ENCODE measurements at places on chromosomes 11 and 22.

- DNase-seq: no peak
Measured at GRCh38 chr11:65492637-65493366, 6.0 kb upstream of the MALAT1 start.

- no peak for DNase-seq
Measured at GRCh38 chr11:80993536-80993935, 1552.7 kb upstream of the TENM4 start.

DNA sequence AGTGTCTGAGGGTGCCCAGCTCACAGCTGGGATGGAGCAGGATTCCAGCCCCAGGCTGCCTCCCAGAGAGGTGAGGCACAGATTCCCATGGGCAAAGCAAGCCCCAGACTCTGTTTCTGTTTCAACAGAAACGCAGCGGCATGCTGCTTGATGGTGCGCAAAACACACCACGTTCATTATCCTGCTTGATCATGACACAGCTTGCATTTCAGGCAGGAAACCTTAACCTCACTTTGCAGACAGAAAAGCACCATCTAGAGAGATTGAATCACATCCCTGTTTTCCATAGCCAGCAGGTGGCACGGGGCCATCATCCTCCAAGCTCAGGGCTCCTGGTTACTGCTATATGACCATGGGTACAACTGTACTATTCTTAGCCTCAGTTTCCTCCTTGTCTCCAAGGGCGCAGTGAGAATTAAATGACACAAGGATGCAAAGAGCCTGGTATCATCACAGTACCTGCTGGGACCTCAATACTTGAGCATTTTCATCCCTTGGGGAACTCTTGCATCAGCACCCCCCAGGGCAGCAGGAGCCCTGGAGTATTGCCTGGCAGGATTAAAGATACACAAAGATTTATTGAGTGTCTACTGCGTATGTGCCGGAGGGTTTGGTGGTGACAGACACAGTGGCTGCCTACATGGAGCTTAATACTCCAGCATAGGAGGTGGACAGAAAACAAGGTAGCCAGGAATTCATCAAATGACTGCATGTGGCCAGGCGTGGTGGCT lies 110.0 kb downstream of the TP53I11 start:
- no peak for DNase-seq

DNA sequence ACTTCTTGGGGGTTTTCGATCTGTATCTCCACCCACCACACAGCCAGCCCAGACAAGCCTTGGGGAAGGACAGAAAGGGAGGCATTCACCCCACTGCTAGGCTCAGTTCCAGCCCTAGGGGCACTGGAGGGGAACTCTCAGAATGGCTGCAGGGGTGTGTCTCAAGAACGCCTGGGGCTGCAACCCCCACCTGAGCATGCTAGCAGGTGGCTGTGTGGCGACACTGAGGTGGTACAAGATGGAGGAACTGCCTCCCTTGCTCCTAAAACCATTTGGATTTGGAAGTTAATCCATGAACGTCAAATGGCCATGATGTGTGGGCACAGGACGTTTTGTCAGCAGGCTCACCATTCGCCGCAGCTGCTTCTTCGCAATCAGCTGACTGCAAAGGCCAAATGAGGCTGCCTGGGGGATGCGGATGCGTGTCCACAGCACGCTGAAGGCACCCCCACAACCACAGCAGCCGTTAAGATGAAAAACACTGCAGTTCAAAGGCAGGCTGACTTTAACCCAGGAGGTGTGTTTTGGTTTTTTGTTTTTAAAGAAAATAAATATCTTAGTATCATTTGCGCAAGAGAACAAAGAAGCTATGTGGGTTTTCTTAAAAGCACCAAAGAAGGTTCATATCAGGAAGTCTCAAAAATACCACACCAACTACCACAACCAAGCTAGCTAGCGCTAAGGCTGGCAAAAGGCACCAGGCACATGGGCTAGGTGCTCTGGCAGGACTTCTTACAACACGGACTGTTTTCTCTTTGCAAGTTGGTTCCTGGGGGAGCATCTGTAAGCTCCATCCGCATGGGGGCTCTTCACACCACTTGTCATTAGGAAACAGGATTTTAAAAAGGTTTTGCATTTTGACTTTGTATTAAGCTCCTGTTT lies 22.2 kb upstream of the NAP1L4 start:
- DNase-seq: peak; percentile 56

DNA sequence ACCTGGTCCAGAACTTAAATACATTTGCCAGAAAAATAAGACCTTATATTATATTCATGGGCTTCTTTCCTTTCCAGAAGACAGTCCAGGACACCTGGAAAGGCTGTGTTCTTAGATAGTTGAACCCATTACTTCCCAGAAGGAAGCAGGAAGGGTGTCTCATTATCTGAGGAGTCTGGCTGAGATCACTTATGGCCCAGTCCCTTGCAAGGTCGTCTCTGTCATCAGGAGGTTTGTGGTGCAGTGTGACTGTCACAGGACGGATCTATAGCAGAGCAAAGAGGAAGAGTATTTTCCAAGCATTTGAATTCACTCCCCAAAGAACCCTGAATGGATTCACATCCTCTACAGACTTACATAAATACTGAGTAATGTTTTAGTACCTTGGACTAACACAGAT lies 270.7 kb upstream of the MTNR1B start:
- no peak for DNase-seq

DNA sequence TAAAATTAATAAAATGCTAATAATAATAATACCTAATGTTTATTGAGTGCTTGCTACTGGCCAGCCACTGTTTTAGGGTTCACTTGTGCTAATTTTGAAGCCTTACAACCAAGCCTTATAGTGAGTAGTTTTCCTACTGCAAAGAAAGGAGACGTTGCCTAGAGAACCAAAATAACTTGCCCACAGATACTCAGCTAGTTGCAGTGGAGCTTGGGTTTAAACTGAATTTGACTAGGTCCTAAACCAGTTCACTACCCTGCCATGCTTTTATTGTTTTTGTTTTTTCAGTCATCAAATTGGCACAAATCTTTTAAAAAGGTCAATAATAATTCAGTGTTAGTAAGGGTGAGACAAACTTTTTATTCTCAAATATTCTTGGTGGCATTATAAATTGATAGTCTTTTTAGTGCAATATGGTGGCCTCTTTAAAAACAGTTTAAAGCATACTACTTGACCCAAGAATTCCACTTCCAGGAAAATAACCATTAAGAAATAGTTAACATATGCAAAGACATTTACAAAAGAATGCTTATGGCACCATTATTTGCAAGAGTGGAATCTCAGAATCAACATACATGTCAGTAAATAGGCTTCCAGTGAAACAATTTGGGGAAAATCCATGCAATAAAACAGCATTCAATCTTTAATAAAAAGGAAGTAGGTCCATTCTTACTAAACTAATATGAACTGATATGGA lies 90.2 kb downstream of the OPCML start:
- no peak for DNase-seq

DNA sequence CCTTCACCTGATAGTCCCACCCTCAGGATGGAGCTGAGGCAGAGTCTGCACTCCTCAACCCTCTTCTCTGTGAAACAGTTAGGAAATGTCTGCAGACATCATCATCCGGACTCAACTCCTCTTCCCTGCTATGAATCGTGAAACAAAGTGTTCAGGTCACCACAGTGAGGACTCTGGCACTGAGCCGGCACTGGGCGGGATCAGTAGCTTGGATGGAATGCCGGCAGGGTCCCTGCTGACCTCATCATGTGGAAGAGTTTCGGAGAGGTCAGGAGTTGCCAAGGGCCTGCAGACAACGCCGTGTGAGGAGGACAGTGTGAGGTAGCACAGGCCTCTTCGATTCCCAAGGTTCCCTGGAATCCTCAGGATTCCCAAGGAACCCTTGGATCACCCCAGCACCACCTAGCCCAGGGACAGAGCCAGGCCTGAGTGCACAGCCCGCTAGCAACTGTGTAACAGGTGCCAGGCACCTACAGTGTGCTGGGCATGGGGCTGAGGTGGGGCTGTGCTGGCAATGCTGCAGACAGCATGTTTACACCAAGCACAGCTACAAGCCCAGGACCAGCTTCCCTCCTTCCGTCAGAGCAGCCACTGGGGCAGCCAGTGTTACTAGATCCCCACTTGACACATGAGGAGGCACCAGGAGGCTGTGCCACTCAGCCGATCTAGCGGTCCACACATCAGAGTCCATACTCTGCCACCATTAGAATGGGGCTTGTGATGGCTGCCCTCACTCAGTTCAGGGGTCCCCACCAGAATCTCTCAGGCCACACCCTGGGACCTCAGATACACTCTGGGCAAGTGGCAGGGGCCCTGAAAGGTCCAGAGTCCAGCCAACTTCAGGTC lies 693 bp upstream of the LINC01488 start:
- DNase-seq: no peak

GRCh38 chr11:132772703-132773545 lies 759.4 kb downstream of the OPCML start:
- peak; percentile 2 for DNase-seq

- no peak for DNase-seq
Measured at GRCh38 chr11:84145616-84146185, 859.5 kb upstream of the CCDC90B start.

Data from stimulated activated CD8-positive, alpha-beta memory T cell treated with anti-CD3 and anti-CD28 coated beads, Interleukin-15, amount 100 ng/mL, for 48 hours (primary cell).